GM06990 (cell line): ENCODE measurements at places on chromosomes 5 and 9.
A peak's percentile ranks its signal among the peaks of the same experiment; 100 is the strongest.

- no peak for DNase-seq
These were observed 64.1 kb downstream of the PDE4D start for GRCh38 chr5:59829386-59829785.

GRCh38 chr9:132243156-132244074 is 81.6 kb downstream of the NTNG2 start:
- no peak for DNase-seq

DNA sequence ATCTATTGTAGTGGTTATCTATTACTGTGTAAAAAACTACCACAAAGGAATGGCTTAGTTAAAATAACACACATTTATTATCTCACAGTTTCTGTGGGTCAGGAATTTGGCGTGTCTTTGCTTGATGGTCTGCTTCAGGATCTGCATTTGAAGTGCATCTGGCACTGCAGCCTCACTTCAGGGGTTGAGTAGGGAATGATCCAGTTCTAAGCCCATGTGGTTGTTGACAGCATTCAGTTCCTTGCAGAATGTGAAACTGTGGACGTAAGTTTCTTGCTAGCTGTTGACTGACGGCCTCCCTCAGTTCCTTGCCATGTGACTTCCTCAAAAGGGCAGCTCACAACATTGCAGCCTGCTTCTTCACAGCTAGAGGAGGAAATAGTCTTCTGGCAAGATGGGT is 2.1 kb upstream of the OGN start:
- peak; percentile 12 for DNase-seq

- no peak for DNase-seq
These were observed 67.2 kb upstream of the FSTL4 start for GRCh38 chr5:133679534-133679933.

DNA sequence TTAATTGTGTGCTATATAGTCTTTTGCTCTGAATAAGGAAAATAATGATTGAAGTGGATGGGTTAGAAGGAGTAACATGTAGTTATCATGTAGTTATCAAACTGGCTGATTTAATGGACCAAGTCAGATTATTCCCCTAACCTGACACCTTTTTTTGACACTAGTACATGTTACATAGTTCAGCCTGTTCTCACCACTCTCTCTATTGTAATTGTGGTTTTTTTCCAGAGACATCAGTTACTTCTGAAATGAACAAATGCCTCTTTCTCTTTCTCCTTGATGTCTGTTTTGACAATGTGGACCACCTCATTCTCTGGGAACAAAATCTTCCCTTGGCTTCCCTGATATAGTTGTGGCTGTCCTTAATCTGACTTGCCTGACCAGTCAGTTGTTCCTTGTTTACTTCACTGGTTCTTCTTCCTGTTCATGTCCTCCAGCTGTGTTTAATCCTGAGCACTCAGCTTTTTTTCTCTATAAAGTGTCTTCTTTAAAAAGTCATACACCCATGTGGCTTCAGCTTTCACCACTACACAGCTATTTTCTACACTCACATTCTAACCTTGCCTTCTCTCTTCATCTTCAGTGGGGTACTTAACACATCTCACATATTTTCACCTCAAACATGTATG is 243.4 kb downstream of the ARRDC3 start:
- no peak for DNase-seq

- DNase-seq, result peak; percentile 52
These were observed 91.1 kb upstream of the CEP78 start for GRCh38 chr9:78144663-78145377.
